HT-29 (cell line): ENCODE measurements at places on chromosomes 1 and 21. TPM values are rescaled to one million over a fixed set of nuclear protein-coding genes. Genes with fewer than 3 reads are reported as not detected.
A peak's percentile ranks its signal among the peaks of the same experiment; 100 is the strongest.

DNA sequence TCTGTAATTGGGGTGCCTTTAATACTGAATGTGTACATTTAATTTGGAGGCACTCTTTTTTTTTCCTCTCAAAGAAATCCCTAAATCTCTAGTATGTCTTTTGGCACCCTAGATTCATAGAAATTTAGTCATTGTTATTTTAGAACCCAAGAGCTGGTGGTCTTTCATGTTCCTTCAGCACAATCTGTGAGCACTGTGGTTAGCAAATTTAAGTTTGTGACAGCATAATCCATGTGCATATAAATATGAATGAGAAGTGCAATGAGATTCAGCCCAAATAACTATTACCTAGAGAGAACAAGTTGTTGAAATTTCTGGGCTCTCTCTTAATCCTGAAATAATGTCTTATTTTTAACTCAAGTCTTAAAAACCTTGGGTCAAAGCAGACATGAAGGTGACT, 4.5 kb downstream of the PPP1R8 start:
- no peak for DNase-seq

GRCh38 chr1:243738020-243738419, 112.0 kb downstream of the AKT3 start:
- DNase-seq: no peak

- no peak for DNase-seq
These were observed 14.6 kb downstream of the TNNT2 start for GRCh38 chr1:201362906-201363305.

ITPKB gene
- 2.9 and 3.7 TPM in 2 replicates for total RNA-seq

DNA sequence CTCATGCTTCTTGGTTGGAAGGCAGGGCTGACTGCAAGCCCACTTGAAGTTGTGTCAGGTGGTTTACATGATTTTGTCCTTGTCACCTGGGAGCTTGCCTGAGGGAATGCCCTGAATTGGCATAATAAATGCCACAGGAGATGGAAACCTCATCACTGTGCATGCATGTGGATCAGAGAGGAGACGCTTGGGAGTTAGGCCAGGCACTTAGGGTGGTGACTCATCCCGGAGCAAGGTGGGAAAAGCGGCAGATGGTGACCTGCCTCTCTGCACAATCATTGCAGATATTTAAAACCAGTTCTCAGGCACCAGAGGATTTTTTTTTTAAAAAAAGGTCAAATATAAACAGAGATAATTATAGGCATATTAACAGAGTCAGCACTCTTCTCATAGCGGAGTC, 202.2 kb upstream of the KIAA0040 start:
- no peak for DNase-seq

DNA sequence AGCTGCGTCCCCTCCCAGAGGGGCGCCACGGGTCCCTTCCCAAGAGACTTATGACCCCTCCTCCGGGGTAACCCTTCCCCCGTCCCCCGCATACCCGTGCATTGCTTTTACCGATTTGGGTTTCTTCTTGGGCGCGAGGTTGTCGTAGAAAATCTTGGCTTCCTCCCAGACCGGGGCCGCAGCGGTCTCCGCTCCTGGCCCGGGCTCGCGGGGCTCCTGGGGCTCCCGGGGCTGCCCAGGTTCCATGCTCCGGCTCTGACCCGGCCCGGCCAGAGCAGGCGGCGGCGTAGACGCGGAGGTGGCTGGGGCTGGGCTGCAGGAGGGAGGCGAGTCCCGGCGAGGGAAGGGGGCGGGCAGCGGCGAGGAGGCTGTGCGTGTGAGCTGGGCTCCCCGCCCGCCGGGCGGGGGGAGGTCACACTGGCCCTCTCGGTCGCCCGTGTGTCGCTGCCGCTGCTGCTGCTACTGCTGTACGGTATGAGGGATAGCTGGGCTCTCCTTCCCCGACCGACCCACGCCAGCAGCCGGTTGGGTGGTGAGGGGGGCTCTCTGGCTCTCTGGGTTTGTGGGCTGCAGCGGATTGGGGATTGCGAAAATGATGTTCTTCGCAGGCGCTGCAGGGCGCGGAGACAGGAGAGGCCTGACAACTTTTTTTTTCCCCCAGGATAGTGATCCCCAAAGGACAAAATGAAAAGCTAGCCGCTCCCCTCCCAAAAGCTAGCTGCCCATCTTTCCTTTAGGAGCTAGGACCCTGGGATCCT, at the start of gene NT5C1A:
NT5C1A (minus strand) TSS at position 315 of the 758 bp plus-strand sequence; CDS start at position 246, 69 bp downstream.
- DNase-seq: no peak

LPAR3 gene
- total RNA-seq: not detected in 2 replicates

PODN gene
- 0.03 TPM in 1 of 2 replicates, not detected in the other for total RNA-seq

HRNR gene
- not detected in 2 replicates for total RNA-seq

- DNase-seq: peak; percentile 26
These were observed 64.7 kb downstream of the SLC35A3 start for GRCh38 chr1:100034470-100034869.

GRCh38 chr1:36964830-36965229, 69.5 kb downstream of the GRIK3 start:
- no peak for DNase-seq

DNA sequence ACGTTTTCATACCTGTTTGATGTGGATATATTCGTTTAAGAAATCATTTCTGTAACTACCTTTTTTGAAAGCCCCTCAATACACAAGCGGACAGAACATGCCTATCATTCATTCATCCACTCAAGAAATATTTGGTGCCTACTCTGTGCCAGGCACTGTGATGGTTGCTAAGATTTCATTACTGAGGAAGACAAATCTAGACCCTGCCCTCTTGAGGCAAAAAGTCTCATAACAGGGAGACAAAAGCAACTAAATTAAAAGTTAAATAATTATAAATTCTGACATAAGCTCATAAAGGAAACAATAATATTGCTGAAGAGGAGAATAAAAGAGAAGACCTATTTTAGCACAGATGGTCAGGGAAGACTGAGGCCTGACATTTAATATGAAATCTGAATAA, 203.5 kb upstream of the ZNHIT6 start:
- DNase-seq: peak; percentile 16

RGSL1 gene
- total RNA-seq: not detected in 2 replicates

DNA sequence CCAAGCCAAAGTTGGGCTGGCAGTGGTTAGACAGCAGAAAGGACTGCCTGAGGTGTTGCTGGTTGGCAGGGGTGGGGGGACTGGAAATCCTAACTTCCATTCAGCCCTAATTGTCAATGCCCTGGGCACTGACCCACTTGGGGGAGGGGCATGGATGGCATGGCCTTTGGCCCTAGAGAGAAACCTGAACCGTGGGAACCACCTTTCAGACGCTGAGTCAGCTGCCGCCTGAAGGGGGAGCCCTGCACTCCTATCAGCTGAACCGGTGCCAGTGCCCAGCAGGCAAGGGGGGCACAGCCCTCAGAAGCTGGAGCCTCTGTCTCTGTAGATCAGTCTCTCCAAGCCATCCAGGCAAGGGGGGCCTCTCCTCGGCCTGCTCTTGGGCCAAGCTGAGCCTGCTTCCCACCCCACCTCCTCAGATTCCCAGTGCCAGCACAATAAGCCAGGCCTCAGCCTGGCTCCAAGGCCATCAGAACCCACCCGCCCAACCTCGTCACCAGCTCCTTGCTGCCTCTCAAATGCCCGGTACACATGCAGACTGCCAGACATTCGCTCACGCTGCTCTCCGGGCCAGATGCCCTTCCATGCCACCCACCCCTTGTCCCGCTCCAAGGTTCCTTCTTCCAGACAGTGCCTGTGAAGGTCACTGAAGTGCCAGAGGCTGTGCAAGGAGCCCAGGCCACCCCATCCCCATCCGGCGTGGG, 11.6 kb downstream of the TINAGL1 start:
- DNase-seq: peak; percentile 89

- no peak for DNase-seq
These were observed 21.8 kb downstream of the RPRD2 start for GRCh38 chr1:150385537-150386445.

DNA sequence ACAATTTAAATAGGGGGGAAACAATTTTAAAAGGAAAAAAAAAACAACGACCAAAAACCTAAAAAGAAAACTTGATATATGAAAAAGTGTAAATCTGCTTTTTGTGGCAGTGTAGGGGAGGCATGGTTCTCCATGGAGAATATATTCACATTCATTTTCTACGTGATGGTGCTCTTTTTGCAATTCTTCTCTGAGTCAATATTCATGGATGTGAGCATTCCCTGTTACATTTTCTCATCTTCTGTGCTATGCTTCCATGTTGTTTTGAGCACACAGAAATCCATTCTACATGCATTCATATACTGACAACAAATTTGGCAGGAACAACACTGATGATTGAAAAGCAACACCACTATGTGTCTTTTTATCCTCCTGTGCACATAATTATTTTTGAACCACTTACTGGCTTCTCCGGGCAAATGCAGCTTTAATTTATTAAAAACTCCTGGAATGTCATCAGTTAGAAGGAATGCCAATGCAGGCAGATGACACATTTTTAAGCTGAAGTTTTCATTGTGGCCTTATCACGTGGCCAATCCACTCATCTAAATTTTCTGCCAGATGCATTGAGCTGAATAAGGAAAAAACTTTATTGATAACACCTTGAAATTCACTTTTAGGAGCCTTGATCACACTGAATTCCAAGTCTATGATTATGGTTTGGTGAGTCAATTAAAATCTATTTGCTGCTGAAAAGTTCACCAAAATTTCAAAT, 590.6 kb downstream of the NUF2 start:
- DNase-seq: no peak

DNA sequence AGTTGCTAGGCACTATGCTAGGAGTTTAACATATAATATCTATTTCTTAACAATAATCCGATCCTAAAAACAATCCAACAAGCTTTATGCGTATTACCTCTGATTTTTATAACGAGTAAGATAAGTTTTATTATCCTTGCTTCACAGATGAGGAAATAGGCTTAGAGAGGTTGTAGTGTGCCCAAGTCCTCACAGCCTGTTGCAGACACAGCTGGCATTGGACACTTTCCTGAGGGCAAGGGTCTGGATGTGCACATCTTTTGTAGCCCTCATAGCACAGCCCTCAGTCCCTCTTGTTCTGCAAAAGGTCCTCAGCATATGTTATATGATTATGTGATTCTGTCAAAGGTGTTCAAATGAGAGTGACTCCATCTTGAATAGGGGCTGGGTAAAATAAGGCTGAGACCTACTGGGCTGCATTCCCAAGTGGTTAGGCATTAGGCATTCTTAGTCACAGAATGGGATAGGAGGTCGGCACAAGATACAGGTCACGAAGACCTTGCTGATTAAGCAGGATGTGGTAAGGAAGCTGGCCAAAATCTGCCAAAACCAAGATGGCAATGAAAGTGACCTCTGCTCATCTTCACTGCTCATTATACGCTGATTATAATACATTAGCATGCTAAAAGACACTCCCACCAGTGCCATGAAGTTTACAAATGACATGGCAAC, 75.7 kb upstream of the F3 start:
- DNase-seq: no peak

CD53 gene
- total RNA-seq: not detected in 2 replicates

FAM3B gene
- not detected in 2 replicates for total RNA-seq

DNA sequence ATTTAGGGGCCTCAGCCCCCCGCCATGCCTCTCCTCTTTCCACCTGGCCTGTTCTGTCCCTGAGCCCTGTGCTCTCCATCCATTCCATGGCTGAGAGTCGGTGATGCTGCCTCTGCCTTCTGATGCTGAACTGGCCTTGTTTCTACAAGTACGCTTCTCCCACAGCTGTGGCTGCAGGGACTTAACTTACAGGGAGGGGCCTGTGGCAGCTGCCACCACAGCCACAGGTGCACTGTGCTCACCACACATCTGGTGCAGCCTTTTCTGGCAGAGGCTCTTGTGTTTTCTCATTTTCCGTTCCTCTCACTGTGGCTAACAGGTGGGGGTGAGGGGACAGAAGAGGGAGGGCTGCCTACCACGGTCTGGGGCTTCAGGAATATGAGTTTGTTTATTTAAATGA, 4.2 kb downstream of the FMO1 start:
- no peak for DNase-seq

DNA sequence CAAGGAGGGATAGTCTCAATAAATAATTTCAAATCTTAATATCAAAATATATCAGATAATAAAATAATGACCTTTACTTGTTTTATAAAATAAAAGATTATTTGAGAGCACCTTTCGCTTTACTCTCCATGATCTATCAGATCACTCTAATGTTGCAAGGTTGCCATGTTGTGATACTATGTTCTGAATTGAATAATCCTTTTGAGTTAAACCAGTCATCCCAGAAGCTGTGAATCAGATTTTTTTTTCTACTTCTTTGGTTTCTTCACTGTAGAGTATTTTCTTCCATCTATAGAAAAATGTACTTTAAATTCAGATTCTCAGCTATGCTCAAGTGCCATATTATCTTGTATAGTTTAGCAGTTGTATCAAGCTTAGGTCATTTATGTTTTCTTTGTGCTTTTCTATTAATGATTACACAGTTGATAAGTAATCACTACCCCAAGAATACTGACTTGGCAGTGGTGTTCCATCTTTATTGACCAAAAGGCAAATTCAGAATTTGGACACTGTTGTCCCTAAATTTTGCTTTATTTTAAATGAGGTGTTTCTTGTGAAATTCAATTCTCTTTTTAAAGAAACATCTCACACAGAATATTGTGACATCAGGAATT, 32.9 kb downstream of the BRDT start:
- no peak for DNase-seq

- no peak for DNase-seq
These were observed 9.2 kb upstream of the COL6A1 start for GRCh38 chr21:45972353-45972715.

DNA sequence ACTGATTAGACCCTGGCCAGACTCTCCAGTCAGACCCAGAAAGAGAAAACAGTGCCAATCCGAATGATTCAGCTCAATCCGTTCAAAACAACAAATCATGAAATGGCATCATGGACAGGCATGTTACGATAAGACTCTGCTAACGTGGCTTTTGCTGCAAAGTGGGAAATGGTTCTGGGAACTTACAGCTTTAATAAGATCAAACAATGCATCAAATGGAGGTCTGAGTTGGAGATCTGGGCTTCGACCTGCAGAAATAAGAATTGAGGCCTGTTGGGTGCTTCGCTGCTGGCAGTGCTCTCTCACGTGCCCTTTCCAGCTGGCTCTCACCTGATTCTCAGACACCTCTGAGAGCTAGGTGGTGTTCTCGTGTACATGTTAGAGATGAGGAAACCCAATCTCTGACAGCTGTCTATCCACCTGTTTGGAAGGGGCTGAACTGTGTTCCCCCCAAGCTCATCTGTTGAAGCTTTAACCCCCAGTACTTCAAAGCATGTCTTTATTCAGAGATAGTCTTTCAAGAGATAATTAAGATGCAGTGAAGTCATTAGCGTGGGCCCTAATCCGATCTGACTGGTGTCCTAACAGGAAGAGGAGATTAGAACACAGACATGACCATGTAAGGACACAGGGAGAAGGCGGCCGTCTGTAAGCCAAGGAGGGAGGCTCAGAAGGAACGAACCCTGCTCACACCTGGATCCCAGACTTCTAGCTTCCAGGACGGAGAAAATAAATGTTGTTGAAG, 45.5 kb upstream of the ETS2 start:
- no peak for DNase-seq

CR1L gene
- not detected in 2 replicates for total RNA-seq

DNA sequence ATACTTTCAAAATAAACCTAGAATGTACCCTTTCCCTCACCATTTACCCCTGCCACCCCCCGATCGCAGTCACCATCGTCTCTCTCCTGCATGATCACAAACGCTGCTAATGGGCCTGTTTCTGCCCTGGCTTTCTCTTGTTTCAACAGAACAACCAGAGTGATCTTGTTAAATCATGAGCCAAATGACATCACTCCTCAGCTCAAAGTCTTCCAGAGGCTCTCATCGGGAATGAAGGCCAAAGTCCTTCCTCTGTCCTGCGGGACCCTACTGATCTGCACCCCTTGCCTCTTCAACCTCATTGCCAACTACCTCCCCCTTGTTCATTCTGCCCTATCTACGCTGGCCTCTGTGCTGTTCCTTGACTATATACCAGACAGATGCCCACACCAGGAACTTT, 39.4 kb upstream of the PTGFRN start:
- no peak for DNase-seq
